ENCODE measurements at places on chromosomes 3 and 15.

- no peak for DNase-seq
Measured at GRCh38 chr3:99532246-99532645, 106.1 kb upstream of the COL8A1 start.

- DNase-seq: no peak
Measured at GRCh38 chr3:71601811-71602210, 18.3 kb upstream of the FOXP1 start.

DNA sequence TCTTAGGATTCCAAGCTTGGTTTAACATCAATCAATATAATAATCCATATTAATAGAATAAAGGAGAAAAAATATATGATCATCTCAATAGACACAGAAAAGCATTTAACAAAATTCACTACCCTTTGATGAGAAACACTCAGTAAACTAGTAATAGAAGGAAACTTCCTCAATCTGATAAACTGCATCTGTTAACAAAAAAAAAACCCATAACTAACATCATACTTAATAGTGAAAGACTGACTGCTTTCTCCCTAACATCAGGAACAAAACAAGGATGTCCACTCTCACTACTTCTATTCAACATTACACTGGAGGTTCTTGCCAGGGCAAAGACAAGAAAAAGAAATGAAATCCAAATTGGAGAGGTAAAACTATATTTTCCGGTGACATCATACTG, 30.5 kb downstream of the LRRK1 start:
- no peak for DNase-seq

DNA sequence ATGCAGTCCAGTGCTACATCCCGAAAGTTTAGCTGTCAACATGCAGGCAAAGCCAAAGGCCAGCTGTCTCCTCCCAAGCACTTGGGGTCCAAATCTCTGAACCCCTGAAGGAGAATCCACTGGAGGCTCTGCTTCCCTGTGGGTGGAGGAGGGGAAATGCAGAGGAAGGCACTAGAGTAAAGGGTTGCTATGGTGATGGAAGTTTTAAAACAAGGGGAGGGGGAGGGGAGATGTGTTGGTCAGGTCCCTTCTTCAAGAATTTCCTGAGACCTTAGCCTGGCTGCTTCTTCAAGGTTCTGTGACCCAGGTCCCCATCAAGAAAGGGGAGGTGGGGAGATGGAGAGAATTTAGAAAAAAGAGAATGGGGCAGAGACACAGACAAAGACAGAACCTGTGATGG, 2.3 kb downstream of the CAMKV start:
- no peak for DNase-seq

GRCh38 chr15:36912311-36912712, 188.0 kb downstream of the MEIS2 start:
- DNase-seq: no peak

GRCh38 chr15:81418891-81419290, 44.9 kb upstream of the TMC3 start:
- no peak for DNase-seq

- no peak for DNase-seq
Measured at GRCh38 chr15:63221346-63221745, 31.9 kb downstream of the RAB8B start.

DNA sequence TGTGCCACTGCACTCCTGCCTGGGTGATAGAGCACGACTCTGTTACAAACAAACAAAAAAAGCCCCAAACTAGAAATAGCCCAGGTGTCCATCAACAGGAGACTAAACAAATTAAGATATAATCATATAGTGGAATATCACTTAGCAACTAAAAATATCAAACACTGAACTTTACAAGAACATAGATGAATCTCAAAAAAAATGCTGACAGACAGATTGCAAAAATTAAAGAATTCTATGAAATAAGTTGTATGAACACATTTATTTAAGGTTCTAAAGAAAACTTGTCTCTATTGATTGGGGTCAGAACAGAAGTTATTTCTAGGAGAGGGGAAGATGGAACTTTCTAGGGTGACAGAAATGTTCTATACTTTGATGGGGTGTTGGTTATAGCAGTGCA, 268.2 kb downstream of the CTNNB1 start:
- DNase-seq: no peak

DNA sequence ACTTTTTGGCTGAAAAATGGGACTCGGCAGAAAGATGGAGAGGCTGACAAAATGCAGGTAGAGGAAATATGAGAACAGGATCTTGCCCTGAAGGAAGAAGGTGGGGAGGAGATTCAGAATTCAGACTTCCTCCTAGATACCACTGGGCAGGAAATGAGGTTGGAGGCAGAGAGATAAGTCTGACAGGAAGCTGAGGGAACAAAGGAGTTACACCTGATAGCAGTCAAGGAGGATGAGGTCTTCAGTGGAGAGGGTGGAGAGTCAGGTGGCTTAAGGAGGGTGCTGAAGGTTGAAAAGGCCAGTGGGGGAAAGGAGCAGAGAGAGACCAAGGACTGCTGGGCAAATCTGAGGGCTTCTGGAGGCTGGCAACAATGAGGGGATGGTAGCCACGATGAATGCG, 56.8 kb downstream of the CCR4 start:
- no peak for DNase-seq

DNA sequence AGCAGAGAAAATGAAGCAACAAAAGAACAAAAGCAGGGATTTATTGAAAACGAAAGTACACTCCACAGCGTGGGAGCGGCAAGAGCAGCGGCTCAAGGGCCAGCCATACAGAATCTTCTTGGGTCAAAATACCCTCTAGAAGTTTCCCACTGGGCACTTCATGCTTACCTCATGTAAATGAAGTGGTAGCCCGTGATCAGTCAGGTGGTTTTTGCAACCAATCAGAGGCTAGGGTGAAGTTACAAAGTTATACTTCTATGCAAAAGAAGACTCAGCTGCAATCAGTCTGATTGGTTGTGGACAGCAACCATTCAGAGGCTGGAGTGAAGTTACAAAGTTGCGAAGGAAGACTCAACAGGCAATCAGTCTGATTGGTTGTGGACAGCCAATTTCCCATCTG, 37.8 kb upstream of the TRH start:
- peak; percentile 71 for DNase-seq

DNA sequence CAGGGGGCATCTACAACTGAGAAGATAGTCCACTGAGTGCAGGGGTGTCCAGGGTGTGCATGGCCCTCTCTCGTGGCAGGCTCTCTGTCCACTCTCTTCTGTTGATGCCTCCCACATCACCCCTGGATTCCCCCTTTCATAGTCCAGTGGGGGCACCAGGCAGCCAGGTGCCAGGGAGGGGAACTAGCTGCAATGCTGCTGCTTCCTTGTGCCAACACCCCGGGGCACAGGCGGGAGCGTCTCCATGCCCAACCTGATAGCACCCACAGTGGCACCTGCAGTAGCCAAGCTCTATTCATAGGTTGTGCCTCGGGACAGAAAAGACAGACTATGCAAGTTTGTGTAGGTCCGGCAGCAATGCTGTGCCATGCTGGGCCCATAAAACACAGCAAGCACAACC, 11.7 kb downstream of the DUOX2 start:
- no peak for DNase-seq

- no peak for DNase-seq
Measured at GRCh38 chr15:80866936-80867335, 87.8 kb downstream of the CEMIP start.

DNA sequence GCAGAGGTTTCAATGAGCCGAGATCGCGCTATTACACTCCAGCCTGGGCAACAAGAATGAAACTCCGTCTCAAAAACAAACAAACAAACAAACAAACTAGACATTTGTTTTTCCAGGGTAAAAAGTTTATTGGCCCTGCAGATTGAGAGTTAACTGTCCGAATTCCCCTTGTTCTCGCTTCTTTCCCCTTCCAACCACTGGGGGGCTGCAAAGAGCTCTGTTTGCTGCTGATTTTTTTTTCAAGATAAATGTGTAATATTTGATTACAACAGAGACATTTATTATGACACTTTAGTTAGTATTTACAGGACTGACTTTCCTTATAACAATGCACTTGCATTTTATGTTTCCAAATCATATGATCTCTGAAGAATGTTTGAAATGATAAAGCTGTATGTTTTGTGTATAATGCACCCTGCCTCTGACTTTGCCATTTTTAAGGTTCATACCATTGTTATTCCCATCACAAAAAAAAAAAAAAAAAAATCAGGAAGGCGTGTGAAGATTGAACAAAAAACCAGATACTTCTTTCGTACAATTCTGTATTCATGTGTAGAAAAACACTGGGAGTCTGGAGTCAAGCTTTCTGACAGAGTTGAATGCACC, 2.8 kb downstream of the CLSTN2 start:
- peak; percentile 54 for DNase-seq

- no peak for DNase-seq
Measured at GRCh38 chr3:19960696-19961095, 13.8 kb downstream of the RAB5A start.
